ENCODE measurements at places on chromosomes 6 and 20. TPM values are rescaled to one million over a fixed set of nuclear protein-coding genes. Genes with fewer than 3 reads are reported as not detected.

TFAP2D gene
- not detected for total RNA-seq

TP53TG5 gene
- not detected for total RNA-seq

TUBE1 gene
- total RNA-seq, result 75.1 TPM

DNA sequence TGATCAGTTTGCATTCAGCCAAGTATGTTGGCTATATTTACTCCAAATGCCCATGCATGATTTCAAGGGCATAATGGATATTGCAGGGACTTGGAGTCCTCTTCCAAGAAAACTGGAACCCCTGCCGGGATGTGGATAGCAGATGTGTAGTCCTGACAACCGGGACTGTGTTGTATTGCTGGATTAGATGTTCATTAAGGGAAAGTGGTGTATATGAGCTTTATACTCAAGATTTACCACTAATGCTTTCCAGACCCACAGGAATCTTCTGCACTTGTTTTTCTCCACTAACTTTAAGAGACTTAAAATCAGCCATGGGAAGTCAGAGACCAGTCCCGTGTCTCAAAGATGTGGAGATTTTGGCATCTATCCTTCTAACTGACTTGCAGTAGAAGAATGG is 770.9 kb downstream of the HDGFL1 start:
- no peak overlapping the region for H3K4me3 ChIP-seq
- no peaks in the 10 kb centered on the region for H3K36me3 ChIP-seq
- no peaks in the 10 kb centered on the region for H3K4me1 ChIP-seq
- no peak overlapping the region for H3K27ac ChIP-seq
- DNase-seq, result no peak

GRCh38 chr6:41318261-41318653 is 17.2 kb upstream of the NCR2 start:
- H3K36me3 ChIP-seq, result no peaks in the 10 kb centered on the region
- H3K27me3 ChIP-seq, result peaks cover 8% of the 10 kb centered on the region
- H3K27ac ChIP-seq, result no peak overlapping the region
- DNase-seq, result no peak
- no peak overlapping the region for H3K4me3 ChIP-seq

- DNase-seq, result no peak
- no peak overlapping the region for H3K27ac ChIP-seq
- no peaks in the 10 kb centered on the region for H3K4me1 ChIP-seq
- no peaks in the 10 kb centered on the region for H3K36me3 ChIP-seq
These were observed 406.0 kb downstream of the GRIK2 start for GRCh38 chr6:101799531-101799930.

- H3K4me3 ChIP-seq, result no peak overlapping the region
- H3K27me3 ChIP-seq, result no peaks in the 10 kb centered on the region
- no peaks in the 10 kb centered on the region for H3K36me3 ChIP-seq
- DNase-seq, result peak; percentile 5
- no peaks in the 10 kb centered on the region for H3K4me1 ChIP-seq
These were observed 37.5 kb upstream of the FRMD1 start for GRCh38 chr6:168116438-168116974.

GRCh38 chr20:39885975-39886649 is 802.9 kb downstream of the MAFB start:
- H3K36me3 ChIP-seq, result no peaks in the 10 kb centered on the region
- no peak overlapping the region for H3K4me3 ChIP-seq
- DNase-seq, result peak; percentile 64
- H3K27ac ChIP-seq, result no peak overlapping the region

Data from uterus (tissue), 4 donors.